ENCODE measurements at places on chromosomes 3 and 15.
A peak's percentile ranks its signal among the peaks of the same experiment; 100 is the strongest.

- peak; percentile 63 for DNase-seq
These were observed 384 bp downstream of the KNL1 start for GRCh38 chr15:40594429-40594836.

- no peak for DNase-seq
These were observed 275.8 kb downstream of the PLCL2 start for GRCh38 chr3:17160597-17160996.

DNA sequence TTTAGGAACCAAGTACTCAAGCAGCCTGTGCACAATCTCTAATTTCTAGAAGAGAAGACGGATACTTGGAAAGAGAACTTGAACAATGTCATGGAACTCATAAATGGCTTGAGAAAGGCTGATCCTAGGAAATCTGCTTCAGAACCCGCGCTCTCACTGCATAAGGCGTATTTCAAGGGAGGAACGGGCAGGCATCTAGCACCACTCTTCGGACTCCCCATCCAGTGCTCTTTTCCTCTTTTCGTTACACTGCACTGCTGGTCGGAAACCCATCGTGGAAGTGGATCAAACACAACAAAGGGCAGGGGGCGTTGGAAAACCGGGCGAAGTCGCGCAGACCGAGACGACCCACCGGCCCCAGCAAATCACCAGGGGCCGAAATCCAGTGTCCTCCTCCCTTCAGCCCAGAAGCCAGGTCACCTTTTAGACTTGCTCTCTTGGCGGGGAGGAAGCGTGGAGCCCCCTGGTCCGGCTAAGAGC, 539 bp upstream of the TLNRD1 start:
- no peak for DNase-seq

- DNase-seq = no peak
These were observed 92.8 kb downstream of the ZNF280D start for GRCh38 chr15:56640549-56640948.

GRCh38 chr3:158602227-158602626, 31.2 kb downstream of the MLF1 start:
- no peak for DNase-seq

- DNase-seq = no peak
These were observed 22.8 kb downstream of the DUOX2 start for GRCh38 chr15:45091161-45091560.

DNA sequence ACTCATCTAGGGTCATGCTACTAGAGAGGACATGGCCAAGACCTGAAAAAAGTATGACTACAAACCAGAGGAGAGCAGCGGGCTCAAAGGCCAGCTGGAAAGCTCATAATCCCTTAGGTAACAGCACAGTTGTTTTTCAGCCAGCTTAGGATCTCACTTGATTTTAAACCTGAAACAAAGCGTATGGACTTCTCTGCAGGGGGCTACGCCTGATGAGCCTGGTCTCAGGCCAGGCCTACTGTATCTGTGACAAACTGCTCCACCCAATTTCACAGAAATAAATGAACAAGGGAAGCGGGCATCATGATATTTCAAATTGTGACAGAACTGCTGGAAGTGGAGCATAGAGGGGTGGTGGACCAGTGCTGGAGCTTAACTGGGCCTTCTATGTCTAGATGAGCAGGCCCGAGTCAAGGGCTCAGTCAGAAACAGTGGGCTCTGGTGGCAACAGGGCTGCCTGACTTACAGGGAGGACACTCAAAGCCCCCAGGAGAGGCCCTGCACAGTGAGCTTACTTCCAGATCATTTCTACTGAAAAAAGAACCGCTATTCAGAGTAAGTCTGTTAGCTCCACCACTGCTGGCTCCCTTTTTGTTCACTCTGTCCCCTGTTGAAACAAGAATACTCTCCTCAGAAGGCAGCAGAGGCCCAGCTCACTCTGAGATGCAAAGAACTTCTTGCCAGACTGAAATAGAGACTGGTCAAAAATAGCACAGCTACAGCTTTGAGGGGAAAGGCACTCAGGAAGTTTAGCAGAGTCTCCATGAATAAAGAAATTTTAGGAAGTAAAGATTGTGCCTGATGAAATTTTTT, 47.0 kb downstream of the LRIG1 start:
- no peak for DNase-seq

Measured in dermis blood vessel endothelial cell (primary cell).